LHCN-M2 (cell line): ENCODE measurements at places on chromosomes 11 and 22. TPM values are rescaled to one million over a fixed set of nuclear protein-coding genes. Genes with fewer than 3 reads are reported as not detected.
A peak's percentile ranks its signal among the peaks of the same experiment; 100 is the strongest.

The SPCS2 gene
- 23.9 and 60.1 TPM in 2 replicates for total RNA-seq

DNA sequence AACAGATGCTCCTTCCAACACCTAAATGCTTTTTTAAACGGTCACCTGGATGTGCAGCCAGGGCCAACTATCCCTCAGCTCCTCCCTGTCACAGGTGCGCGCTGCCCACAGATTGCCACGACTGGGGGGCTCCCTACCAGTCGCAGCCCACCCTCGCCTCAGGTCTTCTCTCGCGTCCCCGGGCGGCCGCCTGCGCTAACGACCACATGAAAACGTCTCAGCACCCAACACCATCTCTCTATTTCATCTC lies 469 bp downstream of the ZBED5 start:
- no peak for DNase-seq

DNA sequence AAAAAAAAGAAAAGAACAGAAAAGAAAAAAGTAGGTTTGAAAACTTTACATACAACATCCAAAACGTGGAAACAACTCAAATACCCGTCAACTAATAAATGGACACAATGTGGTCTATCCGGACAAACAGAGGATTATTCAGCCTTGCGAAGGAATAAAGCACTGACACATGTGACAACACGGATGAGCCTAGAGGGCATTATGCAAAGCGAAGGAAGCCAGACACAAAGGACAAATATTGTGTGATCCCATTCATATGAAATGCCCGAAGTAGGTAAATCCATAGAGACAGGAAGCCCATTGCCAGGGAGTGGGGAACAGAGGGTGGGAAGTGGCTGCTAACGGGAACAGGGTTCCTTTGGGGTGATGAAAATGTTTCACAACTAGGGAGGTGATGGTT lies 11.8 kb downstream of the RFPL1 start:
- no peak for DNase-seq

DNA sequence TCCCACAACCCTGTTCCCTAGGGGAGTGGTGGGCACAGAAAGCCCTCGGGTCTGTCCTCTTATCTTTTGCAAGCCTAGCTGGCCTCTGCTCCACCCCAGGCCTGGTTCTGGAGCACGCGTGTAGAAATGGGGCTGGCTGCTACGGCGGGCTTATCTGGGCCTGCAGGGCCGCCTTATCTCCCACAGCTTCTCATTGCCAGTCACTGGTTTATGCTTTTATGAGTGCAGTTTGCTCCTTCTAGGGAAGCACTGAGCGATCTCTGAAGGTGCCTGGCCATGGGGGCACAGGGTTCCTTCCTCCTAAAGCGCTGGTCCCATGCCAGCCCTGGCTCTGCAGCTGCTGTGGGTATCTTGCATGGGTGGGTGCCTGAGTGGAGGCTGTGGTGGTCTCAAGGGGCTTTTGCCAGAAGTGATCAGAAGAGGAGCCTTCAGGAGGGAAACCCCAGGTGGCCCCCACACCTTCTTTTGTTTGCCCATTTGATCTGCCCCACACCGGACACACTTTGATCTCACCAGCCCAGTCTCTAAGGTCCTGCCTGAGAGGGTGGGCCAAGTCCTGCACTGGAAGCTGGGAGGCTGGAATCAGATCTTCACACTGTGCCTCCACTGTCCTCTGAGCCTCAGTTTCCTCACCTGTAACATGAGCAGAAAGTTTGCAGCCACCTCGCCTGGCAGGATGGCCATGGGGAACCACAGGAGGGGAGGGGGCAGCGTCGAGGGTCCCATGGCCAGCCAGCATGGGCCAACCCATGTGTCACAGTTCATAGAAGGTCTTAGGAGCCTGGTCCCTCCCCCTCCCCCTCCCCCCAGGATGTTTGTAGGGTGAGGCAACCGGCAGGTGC lies 86.6 kb upstream of the FGF3 start:
- no peak for DNase-seq

The P2RX6 gene
- 51.2 and 63.5 TPM in 2 replicates for total RNA-seq

- DNase-seq: peak; percentile 100
Observed at GRCh38 chr11:62573592-62574362, at the start of gene EEF1G. TSS of gene EEF1G (minus strand) at chr11:62573891. CDS start at chr11:62573842, 49 bp downstream.

The AQP11 gene
- 3.5 and 3.7 TPM in 2 replicates for total RNA-seq

DNA sequence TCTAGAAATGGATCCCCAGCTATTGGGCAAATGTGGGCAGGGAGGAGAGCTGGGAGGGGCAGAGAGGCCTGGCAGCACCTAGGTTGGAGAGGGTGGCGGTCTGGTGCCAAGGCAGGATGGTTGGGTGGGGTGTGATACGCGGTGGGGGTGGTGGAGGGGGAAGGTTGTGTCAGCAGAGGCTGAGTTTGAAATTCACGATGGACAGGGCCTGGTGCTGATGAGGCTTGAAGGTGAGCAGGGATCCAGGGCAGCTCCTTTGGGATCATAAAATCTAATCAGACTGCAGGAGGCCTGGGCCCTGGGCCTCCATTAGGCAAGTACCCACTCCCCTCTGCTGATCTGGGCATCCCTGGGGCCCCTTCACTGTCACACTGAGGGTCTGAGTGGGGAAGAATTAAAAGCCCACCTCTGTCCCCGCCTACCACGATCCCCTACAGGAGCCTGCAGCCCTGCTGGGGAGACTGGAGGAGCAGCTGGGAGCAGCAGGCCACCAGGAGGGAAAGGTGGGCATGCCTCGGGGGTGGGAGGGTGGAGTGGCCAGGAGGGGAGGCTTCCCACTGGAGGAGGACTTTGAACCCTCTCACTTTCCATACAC lies 24.0 kb downstream of the IGLL1 start:
- no peak for DNase-seq

- no peak for DNase-seq
Observed at GRCh38 chr11:1017269-1018005, 19.1 kb downstream of the MUC6 start.

The DNAL4 gene
- total RNA-seq: 19.0 and 22.6 TPM in 2 replicates

DNA sequence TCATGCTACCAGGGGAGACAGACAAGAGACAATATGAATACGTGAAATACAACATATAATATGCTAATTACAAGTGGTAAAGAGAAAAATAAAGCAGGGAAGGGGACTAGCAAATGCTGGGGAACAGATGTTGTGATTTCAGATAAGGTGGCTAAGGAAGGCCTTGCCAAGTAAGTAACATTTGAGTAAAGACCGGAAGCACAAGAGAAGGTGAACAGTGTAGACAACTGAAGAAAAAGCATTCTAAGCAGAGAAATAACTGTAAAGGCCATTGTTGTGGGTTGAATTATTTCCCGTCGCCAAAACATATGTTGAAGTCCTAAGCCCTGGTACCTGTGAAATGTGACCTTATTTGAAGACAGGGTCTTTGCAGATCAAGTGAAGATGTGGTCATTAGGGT lies 63.7 kb upstream of the EED start:
- DNase-seq: no peak

GRCh38 chr22:46866591-46866990 lies 104.1 kb downstream of the TBC1D22A start:
- peak; percentile 92 for DNase-seq
